ENCODE measurements at places on chromosomes 3 and 15.
A peak's percentile ranks its signal among the peaks of the same experiment; 100 is the strongest.

GRCh38 chr3:107236655-107237337 lies 140.4 kb upstream of the CCDC54 start:
- DNase-seq, result no peak

GRCh38 chr3:67018789-67019526 lies 20.9 kb downstream of the KBTBD8 start:
- DNase-seq, result no peak

GRCh38 chr3:194080436-194080835 lies 55.5 kb upstream of the HES1 start:
- DNase-seq, result no peak

- no peak for DNase-seq
These were observed 20.9 kb downstream of the HDAC11 start for GRCh38 chr3:13501056-13501455.

- DNase-seq, result no peak
These were observed 156.6 kb upstream of the IL12A start for GRCh38 chr3:159832024-159832423.

DNA sequence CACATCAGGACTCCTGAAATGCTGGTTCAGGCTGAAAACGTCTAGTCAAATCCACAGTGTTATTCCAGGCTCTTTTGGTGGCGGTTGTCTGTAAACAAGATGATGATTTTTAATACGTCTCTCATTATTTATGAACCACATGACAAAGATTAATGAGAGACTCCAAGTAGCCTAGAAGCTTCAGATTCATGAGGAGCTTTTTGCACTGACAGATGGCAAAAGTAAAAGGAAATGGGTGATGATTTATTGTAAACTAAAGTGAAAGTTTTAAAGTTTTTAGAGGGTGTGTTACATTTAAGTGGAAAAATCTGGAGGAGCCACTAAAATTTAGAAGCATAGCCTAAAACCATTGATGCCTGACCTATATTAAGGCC lies 77.0 kb downstream of the BBX start:
- DNase-seq, result no peak

- DNase-seq, result no peak
These were observed 115.8 kb upstream of the IGSF10 start for GRCh38 chr3:151576511-151577137.

GRCh38 chr3:128341659-128342395 lies 124.9 kb downstream of the DNAJB8 start:
- DNase-seq, result no peak

GRCh38 chr15:28930011-28930410 lies 44.2 kb downstream of the APBA2 start:
- DNase-seq, result no peak

DNA sequence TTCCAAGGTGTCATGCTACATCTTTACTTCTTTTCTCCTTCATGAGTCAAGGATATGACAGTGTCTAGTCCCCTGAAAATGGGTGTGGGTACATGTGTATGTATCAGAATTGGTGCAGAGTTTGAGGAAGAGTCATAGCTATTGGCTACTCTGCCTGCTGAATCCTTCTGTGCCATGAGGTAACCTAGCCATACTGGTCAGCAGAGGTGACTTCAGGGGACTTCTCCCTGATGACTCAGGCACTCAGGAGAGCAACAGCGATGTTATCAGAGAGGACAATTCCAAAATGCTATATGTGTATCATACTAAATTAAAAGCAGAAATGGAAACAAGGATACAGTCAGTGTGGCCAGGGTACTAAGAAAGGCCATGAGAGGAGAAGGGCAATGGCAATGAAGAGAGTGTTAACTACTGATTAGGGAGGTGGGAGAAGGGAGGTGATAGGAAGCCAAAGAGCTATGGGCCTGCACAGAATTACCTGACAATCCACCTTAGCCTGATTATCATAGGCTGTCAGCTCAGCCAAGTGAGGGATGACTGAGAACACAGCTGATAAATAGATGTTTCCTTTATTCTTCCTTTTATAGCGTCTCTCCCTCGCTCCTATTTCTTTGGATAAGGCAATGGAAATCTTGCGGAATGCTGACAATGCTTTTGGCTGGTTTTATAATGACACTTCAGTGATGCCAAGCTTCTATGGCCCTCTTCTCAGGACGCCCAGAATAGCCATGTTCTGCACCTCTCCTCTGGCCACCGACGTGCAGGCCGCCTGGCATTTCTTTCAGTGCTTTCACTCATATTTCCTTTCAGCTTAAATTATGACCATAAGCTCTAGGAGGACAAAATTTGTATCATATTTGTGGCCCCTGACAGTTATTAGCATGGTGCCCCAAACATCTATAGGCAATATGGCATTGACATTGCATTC lies 90.6 kb downstream of the FGF12 start:
- DNase-seq, result no peak

DNA sequence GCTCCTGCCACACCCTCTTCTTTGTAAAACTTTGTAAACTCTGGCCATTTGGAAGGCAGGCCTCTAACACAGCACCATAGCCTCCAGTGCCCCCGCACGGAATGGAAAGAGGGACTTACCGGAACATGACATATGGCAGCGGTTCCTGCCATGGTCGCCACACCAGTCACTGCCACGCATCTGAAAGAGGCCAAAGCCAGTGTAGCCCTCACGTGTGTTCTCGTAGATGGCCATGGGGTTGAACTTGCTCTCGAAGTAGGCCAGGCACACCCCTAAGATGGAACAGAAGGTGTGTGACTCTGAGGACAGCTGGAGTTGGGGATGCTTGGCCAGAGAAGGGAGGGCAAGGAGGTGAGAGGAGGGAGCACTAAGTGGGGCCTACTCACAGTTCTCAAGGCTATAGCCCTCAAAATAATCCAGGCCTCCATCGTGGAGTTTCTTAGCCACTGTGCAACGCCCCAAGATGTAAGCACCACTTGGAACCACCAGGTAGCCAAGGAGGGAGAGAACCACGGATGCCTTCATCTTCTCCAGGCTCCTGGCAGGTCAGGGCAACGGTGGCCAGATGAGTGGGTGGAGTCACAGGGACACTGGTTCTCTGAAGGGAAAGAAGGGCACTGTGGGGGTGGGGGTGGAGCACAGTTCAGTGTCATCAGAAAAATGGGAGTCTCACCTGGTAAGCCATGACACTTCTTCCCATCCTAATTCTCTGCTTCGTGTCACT lies 3.5 kb downstream of the LYZL4 start:
- DNase-seq, result no peak

GRCh38 chr15:74773731-74774252 lies 8.1 kb upstream of the CSK start:
- no peak for DNase-seq

GRCh38 chr15:65336493-65337435 lies 32.3 kb downstream of the RNU5B-1 start:
- peak; percentile 69 for DNase-seq

GRCh38 chr3:49616491-49616941 lies 57.6 kb upstream of the APEH start:
- no peak for DNase-seq

DNA sequence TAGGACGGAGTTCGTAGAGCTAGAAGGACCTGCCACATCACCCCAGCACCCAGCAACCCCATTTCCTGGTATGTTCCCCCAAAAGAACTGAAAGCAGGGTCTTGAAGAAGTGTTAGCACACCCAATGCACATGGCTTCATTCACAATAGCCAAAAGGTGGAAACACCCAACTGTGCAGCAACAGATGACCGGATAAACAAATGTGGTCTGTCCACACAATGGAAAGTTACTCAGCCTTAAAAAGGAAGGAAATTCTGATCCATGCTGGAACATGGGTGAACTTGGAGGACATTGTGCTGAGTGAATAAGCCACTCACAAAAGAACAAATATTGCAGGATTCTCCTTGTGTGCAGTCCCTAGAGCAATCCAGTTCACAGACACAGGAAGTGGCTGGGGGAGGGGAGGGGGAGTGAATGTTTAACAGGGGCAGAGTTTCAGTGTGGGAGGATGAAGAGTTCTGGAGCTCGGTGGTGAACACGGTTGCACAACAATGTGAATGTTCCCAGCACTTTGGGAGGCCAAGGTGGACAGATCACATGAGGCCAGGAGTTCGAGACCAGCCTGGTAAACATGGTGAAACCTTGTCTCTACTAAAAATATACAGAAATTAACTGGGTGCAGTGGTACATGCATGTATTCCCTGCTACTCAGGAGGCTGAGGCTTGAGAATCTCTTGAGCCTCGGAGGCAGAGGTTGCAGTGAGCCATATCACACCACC lies 157.5 kb downstream of the NUP210 start:
- no peak for DNase-seq

GRCh38 chr3:46612324-46612723 lies at the start of gene FAM240A:
Gene FAM240A (plus strand): TSS chr3:46612525. CDS start chr3:46612684, 159 bp downstream.
- no peak for DNase-seq

- DNase-seq, result no peak
These were observed 100.5 kb downstream of the OSBPL10 start for GRCh38 chr3:31880482-31881078.

DNA sequence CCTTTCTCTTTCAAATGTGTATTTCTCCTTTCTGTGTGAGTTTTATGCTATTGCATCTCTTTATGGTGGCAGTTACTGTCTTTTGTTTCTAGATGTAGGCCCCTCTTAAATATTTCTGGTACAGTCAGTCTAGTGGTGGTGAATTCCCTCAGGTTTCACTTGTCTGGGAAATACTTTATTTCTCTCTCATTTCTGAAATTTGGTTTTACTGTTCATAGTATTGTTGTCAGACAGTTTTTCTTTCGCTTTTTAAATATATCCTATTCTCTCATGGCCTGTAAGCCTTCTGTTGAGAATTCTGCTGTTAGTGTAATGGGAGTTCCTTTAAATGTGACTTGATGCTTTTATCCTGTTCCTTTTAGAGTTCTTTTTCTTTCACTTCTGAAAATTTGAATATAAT lies 874.0 kb downstream of the PLOD2 start:
- no peak for DNase-seq

DNA sequence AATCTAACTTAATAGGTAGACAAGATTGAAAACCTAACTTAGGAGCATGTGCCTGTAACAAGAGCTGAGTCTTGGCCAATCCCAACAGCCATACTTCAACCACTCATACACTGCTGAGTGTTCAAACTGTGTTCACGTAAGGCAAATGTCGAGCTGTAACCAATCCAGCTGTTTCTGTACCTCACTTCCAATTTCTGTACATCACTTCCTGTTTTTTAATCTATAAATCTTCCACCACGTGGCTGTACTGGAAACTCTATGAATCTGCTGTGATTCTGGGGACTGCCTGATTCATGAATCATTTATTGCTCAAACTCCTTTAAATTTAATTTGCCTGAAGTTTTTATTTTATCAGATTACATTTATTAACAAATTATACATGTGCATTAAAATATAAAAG lies 44.6 kb upstream of the NEDD4 start:
- DNase-seq, result no peak

GRCh38 chr3:134029734-134030378 lies at the start of gene SLCO2A1:
Gene SLCO2A1 (minus strand): TSS chr3:134029925. CDS start chr3:134029802, 123 bp downstream.
- DNase-seq, result peak; percentile 41

- no peak for DNase-seq
These were observed 38.4 kb downstream of the ABTB1 start for GRCh38 chr3:127711021-127711695.

DNA sequence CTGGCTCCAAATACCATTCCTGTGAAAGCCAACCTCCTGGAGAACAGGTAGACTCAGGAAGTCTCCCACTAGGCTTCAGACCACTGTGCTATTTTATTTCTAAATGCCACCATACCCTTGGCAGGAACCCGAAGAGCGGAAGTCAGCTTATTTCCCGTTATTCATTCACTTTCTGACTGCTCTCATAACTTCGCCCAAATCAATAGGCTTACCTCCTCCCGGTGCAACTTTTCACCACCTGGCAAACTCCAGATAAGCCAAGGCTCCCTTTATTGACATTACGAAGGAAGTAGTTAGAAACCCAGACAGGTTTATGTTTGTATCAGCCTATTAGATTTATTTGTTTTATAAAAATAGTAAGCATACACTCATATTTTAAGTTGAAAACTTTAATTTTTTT lies 3.3 kb upstream of the CCDC54 start:
- DNase-seq, result no peak

DNA sequence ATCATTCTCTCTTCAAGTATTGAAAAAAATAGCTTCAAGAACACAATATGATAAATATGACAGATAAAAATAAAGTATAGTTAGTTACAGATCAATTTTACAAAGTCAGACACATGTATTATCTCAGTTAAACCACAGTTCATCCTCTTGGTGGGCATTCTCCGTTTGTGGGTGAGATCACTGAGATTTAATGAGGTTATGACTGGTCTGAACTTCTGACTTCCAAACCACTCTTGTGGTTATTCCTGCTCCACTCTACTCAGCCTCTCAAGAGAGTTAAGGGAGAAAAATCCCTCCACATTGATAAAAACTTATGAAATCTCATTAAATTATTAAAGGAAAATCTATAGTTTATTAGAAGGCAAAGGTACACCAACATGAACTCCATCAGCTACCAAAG lies 229.9 kb upstream of the LRTM1 start:
- no peak for DNase-seq

DNA sequence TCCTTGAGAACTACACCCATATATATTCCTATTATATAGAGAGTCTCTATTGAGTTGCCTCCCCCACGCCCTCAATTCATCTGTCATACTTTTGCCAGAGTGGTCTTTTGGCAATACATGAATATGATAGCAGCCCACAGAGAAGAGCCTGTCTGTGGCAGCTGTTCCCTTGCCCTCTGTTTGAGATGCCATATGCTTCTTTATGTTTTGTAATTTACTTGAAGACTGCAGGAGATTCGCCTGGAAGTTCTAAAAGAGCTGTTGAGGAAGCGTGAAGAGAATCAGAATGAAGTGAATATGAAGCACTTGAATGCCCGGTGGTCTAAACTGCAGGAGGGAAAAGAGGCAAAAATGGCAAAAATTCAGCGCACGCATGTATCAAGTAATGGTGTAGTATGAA lies 27.2 kb downstream of the CFAP91 start:
- DNase-seq, result no peak

DNA sequence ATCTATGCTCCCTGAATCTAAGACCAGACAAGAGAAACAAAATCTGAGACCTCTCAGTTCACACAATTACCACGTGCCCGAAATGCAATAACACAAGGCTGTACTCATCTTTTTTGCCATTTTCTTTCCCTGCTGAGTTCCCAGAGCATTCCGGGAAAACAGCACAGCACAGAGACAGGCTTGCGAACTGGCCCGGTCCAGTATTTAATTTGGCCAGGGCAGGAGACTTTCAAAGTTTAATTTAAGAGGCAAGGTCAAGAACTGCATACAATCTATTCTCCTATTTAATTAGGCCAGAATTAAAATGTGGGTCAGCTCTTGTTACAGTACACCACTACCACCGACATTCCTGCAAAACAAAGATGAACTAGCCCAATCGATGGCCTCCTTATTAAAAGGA lies 87.5 kb upstream of the SNRPA1 start:
- DNase-seq, result no peak

GRCh38 chr3:42148982-42149432 lies 57.9 kb downstream of the TRAK1 start:
- DNase-seq, result no peak

Data from NCI-H1417 (cell line).